ENCODE measurements at places on chromosomes 5 and 9. TPM values are rescaled to one million over a fixed set of nuclear protein-coding genes. Genes with fewer than 3 reads are reported as not detected.

DNA sequence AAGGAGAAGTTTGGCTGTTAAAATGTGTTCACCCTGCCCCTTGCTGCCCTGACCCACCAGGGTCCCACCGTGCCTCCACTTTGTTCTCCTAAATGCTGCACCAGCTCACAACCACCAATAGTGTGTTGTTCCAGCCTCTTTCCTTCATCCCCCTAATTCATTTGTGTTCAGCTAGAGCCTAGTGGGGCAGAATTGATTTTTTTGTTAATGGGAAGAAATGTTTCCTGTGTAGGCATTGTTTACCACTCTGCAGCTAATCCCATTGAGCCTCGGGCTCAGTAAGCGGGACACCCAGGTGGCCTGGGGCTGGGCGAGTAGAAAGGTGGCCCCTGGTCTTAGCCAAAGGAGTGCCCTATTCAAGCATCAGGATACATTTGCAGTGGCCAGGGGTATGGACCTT, 127.6 kb downstream of the MVB12B start:
- no peaks in the 10 kb centered on the region for H3K4me1 ChIP-seq
- no peak overlapping the region for H3K4me3 ChIP-seq
- no peak overlapping the region for H3K27ac ChIP-seq

DNA sequence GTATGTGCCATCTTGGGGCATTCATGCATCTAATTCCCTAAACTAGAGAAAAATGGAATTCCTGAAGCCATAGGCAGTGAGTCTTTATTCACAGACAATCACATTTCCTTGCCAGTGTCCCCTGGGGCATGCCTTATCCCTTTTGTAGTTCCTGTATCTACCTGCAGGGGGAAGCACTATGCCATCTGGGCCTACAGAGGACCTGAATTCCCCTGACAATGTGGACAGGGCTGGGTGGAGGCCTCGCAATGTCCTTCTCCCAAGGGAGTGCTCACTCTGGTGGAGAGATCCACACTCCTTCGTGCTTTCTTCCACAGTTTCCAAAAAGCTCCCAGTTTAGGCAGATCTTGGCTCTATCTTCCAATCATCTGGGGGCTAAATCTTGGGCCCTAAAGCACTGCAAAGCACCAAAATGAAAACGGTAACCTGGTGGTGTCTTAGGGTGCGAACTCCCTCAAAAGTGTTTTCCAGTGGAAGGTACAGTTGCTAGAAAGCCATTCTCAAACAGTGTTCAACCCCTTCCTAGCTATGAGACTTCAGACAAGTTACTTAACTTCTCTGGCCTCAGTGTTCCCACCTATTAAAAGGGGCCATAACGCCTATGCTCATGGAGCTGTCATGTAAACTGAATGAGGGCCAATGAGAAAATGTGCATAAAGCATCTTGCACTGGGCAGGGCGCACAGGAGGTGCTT, 17.5 kb downstream of the WHRN start:
- H3K4me1 ChIP-seq, result no peaks in the 10 kb centered on the region
- no peaks in the 10 kb centered on the region for H3K36me3 ChIP-seq
- peak; percentile 70 for DNase-seq
- H3K27ac ChIP-seq, result no peak overlapping the region
- peaks cover 2% of the 10 kb centered on the region for H3K27me3 ChIP-seq

Gene ROPN1L
- 0.60 TPM for total RNA-seq

GRCh38 chr9:130616451-130616850, 37.1 kb downstream of the FUBP3 start:
- peaks cover 22% of the 10 kb centered on the region for H3K36me3 ChIP-seq
- DNase-seq, result no peak
- no peaks in the 10 kb centered on the region for H3K4me1 ChIP-seq
- H3K4me3 ChIP-seq, result no peak overlapping the region

DNA sequence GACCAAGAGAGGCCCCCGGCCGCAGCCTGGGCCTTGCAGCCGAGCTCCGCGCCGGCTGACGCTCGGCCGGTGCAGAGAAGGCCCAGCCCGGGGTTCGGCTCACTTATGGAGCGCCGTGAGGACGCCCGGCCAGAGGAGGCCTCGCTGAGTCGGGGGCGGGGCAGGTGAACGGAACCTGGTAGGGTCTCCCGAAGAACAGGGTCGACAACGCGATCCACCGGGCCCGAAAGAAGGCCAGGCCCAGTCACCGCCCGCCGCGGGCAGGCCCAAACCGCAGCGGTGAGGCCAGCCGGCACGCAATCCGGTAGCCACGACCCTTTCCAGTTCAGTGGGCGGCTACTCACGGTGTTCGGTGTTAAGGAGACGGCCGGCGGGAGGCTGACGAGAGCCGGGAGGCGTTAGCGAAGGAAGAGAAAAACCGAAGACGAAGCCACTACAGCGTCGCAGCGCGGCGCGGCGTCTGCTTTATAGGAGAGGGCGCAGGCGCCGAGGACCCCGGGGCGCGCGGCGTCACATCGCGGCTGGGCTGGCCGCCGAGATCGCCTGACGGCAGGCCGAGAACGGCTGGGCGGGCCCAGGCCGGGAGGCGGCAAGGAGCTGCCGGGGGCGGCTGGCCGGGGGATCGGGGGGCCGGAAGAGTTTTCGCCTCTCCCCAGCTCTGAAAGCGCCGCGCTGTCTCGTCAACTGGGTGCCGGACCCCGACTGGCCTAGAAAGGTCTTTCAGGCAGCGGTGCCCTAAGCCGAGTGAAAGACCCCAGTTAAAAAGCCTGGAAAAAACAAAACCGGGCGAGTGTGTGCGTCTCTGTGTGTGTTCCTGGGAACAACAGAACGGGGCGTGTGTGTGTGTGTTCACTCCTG, at the start of gene SKP1:
Gene SKP1 (minus strand): TSS at position 440 of the 858 bp plus-strand sequence. CDS start 2,928 bp downstream, outside the sequence.
- DNase-seq, result peak; percentile 86
- peaks cover 2% of the 10 kb centered on the region for H3K36me3 ChIP-seq
- peak within 1 kb of the TSS; percentile 85 for H3K27ac ChIP-seq
- no peaks in the 10 kb centered on the region for H3K27me3 ChIP-seq
- H3K4me3 ChIP-seq, result peak within 1 kb of the TSS; percentile 99
- peaks cover 18% of the 10 kb centered on the region for H3K4me1 ChIP-seq

GRCh38 chr5:149486726-149487635, 64.3 kb downstream of the CSNK1A1 start:
- peaks cover 22% of the 10 kb centered on the region for H3K4me1 ChIP-seq
- DNase-seq, result peak; percentile 44
- no peaks in the 10 kb centered on the region for H3K27me3 ChIP-seq
- H3K36me3 ChIP-seq, result no peaks in the 10 kb centered on the region
- H3K4me3 ChIP-seq, result no peak overlapping the region
- peak overlapping the region; percentile 75 for H3K27ac ChIP-seq

- no peak for DNase-seq
- H3K4me1 ChIP-seq, result no peaks in the 10 kb centered on the region
- H3K27ac ChIP-seq, result no peak overlapping the region
- no peak overlapping the region for H3K4me3 ChIP-seq
- H3K27me3 ChIP-seq, result peaks cover 3% of the 10 kb centered on the region
- no peaks in the 10 kb centered on the region for H3K36me3 ChIP-seq
Measured at GRCh38 chr9:68740561-68740960, 35.5 kb downstream of the PIP5K1B start.

DNA sequence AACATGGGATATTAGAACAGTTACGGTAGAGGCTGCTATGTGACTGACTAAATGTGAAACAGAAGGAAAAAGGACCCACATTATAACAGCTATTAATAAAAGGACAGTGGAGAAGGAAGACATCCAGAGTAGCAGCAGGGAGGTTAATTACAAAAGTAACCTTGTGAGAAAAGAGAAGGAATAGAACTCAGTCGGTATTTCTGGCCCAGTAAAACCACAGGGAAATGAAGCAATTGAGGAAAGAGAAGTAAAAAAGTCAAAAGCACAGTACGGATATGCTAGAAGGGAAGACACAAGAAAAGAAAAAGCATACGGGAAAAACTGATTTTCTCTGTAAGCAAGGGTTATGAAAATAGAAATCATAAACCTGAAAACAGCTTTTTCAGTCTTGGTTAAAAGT, 164.7 kb downstream of the RFX3 start:
- no peaks in the 10 kb centered on the region for H3K36me3 ChIP-seq
- H3K27ac ChIP-seq, result no peak overlapping the region
- H3K27me3 ChIP-seq, result no peaks in the 10 kb centered on the region
- no peak overlapping the region for H3K4me3 ChIP-seq

Gene STC2
- 26.9 TPM for total RNA-seq

- no peaks in the 10 kb centered on the region for H3K27me3 ChIP-seq
- H3K27ac ChIP-seq, result no peak overlapping the region
- H3K36me3 ChIP-seq, result no peaks in the 10 kb centered on the region
- H3K4me3 ChIP-seq, result no peak overlapping the region
- no peak for DNase-seq
Measured at GRCh38 chr5:84825606-84826005, 440.9 kb upstream of the EDIL3 start.

DNA sequence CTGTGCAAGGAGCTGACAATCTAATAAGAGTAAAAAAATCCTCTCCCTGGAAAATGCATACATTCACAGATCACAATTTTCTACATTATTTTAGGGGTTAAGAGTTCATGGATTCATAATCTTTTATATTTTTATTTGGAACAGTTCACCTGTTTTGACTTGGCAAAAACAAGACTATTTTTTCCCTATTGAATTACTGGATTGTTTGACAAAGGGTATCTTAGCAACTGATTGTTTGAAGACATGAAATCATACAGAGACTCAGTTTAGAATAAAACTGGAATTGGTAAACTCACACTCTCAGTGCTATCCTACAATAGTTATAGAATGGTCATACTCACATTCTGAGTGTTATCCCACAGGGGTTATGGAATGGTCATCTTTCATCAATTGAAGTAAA, 358.2 kb upstream of the PTGER4 start:
- H3K4me3 ChIP-seq, result no peak overlapping the region
- H3K4me1 ChIP-seq, result peaks cover 3% of the 10 kb centered on the region
- H3K36me3 ChIP-seq, result no peaks in the 10 kb centered on the region
- no peak overlapping the region for H3K27ac ChIP-seq
- H3K27me3 ChIP-seq, result no peaks in the 10 kb centered on the region

DNA sequence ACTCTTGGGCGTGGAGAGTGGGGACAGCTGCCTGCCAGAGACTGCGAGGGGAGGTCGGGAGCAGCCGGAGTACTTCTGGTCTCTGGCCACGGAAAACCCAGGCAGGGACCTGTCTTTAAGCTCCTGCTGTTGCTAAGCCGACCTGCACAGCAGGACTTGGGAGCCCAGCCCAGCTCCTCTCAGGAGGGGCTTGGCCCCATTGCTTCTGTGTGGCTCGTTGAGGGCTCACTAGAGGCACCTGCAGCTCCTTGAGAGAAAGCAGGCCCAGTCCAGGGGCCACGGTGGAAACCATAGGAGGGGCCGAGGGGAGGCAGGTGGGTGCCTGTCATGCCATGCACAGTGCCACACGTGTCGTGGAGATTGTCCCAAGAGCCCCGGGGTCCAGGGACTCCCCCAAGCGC, 3.3 kb upstream of the LCN2 start:
- no peaks in the 10 kb centered on the region for H3K27me3 ChIP-seq
- H3K27ac ChIP-seq, result no peak overlapping the region
- no peaks in the 10 kb centered on the region for H3K36me3 ChIP-seq
- no peaks in the 10 kb centered on the region for H3K4me1 ChIP-seq
- H3K4me3 ChIP-seq, result no peak overlapping the region

- no peaks in the 10 kb centered on the region for H3K4me1 ChIP-seq
- no peaks in the 10 kb centered on the region for H3K27me3 ChIP-seq
- no peak for DNase-seq
- no peak overlapping the region for H3K27ac ChIP-seq
Measured at GRCh38 chr5:24059006-24059405, 551.6 kb downstream of the PRDM9 start.

DNA sequence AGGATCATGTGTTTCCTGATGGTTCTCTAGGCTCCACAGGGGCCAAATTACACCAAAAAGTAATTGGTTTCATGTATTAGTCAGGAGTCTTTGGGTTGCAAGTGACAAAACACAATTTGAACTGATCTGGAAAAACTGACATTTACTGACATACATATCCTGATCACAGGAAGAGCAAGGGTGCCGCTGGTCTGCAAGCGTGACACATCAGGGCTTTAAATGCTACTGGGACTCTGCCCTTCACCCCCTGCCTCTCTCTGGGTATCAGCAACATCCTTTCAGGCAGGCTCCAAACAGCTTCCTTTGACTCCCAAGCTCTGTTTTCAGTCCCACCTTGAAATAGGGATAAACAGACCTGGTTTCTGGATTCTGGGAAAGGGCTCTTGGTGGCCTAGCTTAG, 197.5 kb downstream of the PALM2AKAP2 start:
- no peak overlapping the region for H3K27ac ChIP-seq
- H3K27me3 ChIP-seq, result no peaks in the 10 kb centered on the region
- no peak overlapping the region for H3K4me3 ChIP-seq
- H3K4me1 ChIP-seq, result no peaks in the 10 kb centered on the region

DNA sequence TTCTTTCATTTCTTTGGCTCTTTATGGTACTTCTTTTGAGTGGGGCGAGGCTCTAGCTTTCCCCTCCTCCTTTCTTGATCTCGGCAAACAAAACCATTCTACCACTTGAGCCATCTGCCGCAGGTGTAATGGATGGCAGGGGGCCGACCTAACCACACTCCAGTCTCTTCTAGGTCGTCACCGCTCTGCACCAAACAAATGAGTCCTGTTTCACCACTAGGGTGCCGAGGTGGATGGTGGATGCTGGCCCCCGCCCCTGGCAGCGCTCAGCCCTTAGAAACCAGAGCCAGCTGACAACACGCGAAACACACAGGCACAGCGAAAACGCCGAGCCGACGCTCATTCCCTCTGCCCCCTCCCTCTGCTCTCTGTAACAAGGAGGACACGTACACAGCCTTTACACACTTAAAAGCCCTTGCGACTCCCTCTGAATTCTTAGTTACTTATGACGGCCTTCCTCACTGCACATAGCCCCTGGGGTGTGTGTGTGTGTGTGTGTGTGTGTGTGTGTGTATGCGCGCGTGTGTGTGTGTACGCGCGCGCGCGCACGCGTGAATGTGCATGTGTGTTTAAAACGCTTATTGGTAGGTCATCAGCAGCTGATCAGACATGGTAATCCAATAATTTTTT, 199.4 kb downstream of the MEF2C start:
- no peak for DNase-seq
- H3K4me3 ChIP-seq, result no peak overlapping the region
- peaks cover 3% of the 10 kb centered on the region for H3K4me1 ChIP-seq
- H3K36me3 ChIP-seq, result no peaks in the 10 kb centered on the region
- H3K27ac ChIP-seq, result no peak overlapping the region

DNA sequence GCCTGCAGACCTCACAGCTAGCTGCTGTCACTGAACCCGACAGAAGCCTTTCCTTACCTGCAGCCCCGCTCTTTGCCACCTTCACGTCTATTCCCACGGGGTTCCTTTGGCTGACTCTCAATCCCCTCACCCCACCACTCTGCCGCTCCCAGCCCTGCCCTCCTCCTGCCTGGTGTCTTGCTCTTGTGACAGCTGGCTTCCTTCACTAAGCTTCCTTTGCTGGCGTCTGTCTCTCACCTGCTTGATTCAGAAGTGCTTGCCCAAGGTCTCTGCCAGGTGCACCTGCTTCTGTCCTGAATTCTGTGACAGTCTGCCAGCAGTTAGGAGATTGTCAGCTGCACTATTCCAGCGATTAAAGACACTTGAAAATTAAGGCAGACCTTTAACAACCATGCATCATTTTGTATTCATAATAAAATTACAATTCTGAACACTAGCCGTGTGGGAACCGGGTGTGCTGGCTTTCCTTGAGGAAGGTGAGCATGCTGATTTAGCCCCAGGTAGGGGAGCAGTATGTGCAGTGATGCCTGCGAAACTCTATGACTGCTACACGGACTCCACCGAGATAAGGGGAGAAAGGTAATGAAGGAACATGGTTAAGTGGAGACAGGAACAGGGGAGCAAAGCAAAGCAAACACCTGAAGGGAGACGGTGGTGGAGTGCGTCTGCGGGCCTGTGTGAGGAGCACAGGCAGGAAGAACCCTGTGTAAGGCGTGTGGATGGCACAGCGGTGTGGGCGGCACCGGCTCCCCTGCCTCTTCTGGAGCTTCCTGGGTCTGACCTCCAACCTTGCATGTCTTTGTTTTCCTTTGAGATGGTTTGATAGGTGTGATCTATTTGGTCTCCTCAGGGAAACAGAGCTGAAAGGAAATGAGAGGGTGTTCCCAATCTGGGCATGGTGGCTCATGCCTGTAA, 80.1 kb upstream of the CACNA1B start:
- DNase-seq, result no peak
- H3K4me1 ChIP-seq, result no peaks in the 10 kb centered on the region
- H3K4me3 ChIP-seq, result no peak overlapping the region
- no peaks in the 10 kb centered on the region for H3K27me3 ChIP-seq

Measured in endothelial cell of umbilical vein (primary cell).